ENCODE measurements at places on chromosomes 5 and 9.

GRCh38 chr9:126217797-126218196 lies 108.8 kb upstream of the MVB12B start:
- no peak for DNase-seq

DNA sequence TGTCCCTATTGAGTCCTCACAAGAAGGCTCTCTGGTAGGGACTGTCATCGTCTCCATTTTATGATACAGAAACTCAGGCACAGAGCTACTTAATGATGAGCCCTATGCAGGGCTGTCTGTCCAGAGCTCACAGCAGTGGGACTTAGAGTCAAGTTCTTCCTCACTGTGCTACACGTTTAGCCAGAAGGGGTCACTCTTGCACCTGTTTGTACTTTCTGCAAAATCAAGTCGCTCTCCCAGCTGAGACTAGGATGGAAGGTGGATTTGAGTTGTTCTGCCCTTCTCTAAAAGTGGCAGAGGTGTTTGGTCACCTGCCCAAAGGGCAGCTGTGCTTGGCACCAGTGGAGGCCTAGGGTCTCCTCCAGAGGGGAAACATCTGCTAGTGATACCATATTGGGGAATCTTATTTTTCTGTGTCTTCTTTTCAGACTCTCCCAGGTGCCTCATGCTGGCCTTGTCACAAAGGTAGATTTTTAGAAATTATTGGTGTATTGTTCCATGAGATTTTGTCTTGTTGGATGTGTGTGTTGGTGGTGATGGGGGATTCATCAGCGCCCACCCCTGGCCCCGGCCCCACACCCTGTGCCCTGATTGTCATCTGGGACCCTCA lies 104.2 kb downstream of the PPARGC1B start:
- DNase-seq, result peak; percentile 85

DNA sequence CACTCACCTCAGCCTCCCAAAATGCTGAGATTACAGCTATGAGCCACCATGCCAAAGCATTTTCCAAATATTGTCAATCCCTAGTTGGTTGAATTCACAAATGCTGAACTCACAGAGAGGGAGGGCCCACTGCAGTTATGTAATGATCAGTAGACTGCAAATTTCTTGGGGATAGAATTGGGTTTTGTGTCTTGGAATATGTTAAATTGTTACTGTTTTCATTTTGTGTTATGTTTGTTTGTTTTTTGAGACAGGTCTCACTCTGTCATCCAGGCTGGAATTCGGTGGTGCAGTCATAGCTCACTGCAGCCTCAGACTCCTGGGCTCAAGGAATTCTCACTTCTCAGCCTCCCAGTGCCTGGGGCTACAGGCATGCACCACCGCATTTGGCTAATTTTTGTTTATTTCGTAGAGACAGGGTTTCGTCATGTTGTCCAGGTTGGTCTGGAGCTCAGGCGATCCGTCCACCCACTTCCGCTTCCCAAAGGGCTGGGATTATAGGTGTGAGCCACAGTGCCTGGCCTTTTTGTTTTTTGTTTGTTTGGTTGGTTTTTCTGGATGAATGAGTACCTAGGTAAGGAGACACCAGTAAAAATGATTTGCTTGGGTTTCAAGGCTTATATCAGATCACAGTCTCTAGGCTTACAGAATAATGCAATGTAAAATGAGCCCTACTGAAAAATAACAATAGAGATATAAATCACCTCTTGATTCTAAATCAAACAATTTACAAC lies 31.5 kb upstream of the LMNB1 start:
- no peak for DNase-seq

DNA sequence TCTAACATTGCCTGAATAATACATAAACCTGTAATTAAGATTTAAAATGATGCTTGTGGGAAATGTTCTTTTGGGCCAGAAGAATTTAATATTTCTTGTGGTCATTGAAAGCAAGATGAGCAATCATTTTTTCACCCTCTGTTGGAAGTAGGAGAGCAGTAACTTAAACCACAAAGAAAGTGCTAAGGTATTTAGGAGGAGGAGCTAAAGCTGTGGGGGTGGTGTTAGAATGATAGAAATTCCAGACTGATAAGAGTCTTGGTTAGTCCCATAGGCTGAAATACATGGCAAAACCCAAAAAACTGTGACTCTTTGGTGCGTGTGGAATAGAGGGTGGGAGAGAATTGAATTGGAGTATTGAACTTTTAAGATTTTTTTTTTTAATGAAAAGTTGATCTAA lies 247.0 kb downstream of the YTHDC2 start:
- DNase-seq, result no peak

GRCh38 chr5:72191404-72191803 lies 84.1 kb downstream of the MAP1B start:
- DNase-seq, result no peak

Measured in hematopoietic multipotent progenitor cell treated with erythropoietin and hydrocortisone succinate and interleukin-3 and kit ligand, for 17 days (in vitro differentiated cells).